Osteoblast (primary cell): ENCODE measurements at places on chromosomes 5 and 9. TPM values are rescaled to one million over a fixed set of nuclear protein-coding genes. Genes with fewer than 3 reads are reported as not detected.

The SHC3 gene
- under 0.01 and 0.36 TPM in 2 replicates for total RNA-seq

The C5orf58 gene
- not detected in 2 replicates for total RNA-seq

The GABRA6 gene
- total RNA-seq = not detected in 2 replicates

DNA sequence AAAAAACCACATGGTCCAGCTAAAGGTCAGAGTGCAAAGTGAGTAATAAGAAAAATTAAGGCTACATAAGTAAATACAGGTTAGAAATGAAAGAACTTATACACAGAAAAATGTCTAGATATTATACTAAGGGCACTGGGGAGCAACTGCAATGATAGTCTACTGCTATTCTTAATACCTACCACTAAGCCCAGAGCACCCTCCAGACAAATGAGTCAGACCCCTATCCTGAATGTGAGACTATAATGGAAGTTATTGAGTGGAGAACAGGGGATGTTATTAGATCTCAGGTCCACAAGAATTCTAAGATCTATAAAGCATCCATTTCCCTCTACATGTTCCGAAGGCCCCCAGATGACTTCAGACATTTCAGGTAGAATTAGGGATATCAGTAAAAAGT is 438.3 kb downstream of the PRELID2 start:
- H3K4me3 ChIP-seq = no peak overlapping the region
- H3K27me3 ChIP-seq = no peaks in the 10 kb centered on the region
- H3K36me3 ChIP-seq = no peaks in the 10 kb centered on the region
- DNase-seq = peak; percentile 14
- no peak overlapping the region for H3K27ac ChIP-seq

GRCh38 chr5:163489055-163489744 is 16.2 kb upstream of the MAT2B start:
- no peak overlapping the region for H3K4me3 ChIP-seq
- H3K36me3 ChIP-seq = peaks cover 7% of the 10 kb centered on the region
- H3K4me1 ChIP-seq = no peaks in the 10 kb centered on the region
- no peak for DNase-seq

GRCh38 chr5:56470007-56470406 is 236.9 kb upstream of the ANKRD55 start:
- no peak overlapping the region for H3K27ac ChIP-seq
- H3K4me3 ChIP-seq = no peak overlapping the region
- DNase-seq = no peak
- no peaks in the 10 kb centered on the region for H3K4me1 ChIP-seq
- H3K36me3 ChIP-seq = no peaks in the 10 kb centered on the region
- no peaks in the 10 kb centered on the region for H3K27me3 ChIP-seq

GRCh38 chr5:157827423-157827822 is 31.5 kb downstream of the CLINT1 start:
- DNase-seq = no peak
- H3K27ac ChIP-seq = no peak overlapping the region
- no peaks in the 10 kb centered on the region for H3K36me3 ChIP-seq
- no peak overlapping the region for H3K4me3 ChIP-seq

- no peak overlapping the region for H3K27ac ChIP-seq
- no peaks in the 10 kb centered on the region for H3K27me3 ChIP-seq
- H3K4me3 ChIP-seq = no peak overlapping the region
- DNase-seq = no peak
- H3K4me1 ChIP-seq = peaks cover 41% of the 10 kb centered on the region
These were observed 24.4 kb downstream of the EGR1 start for GRCh38 chr5:138489683-138490061.

DNA sequence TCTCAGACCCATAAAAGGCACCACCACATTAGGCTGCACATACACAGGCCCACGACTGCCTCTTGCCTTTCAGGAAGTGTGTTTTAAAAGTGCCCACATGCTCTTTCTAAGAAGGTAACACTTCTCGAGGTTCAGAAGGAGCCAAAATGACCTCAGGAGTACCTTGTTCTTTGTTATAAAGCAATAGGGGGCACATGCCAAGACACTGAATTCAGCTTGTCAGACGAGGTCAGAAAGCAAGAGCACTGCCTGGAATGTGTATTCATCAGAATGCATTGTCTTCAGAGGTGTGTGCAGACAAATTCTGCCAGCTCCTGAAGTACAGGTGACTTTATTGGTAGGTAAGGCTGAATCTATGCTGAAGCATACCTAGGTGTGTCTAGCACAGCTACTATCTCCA is 114.5 kb upstream of the IRX1 start:
- no peak for DNase-seq
- H3K27ac ChIP-seq = no peak overlapping the region
- no peaks in the 10 kb centered on the region for H3K36me3 ChIP-seq
- no peak overlapping the region for H3K4me3 ChIP-seq
- H3K4me1 ChIP-seq = no peaks in the 10 kb centered on the region

DNA sequence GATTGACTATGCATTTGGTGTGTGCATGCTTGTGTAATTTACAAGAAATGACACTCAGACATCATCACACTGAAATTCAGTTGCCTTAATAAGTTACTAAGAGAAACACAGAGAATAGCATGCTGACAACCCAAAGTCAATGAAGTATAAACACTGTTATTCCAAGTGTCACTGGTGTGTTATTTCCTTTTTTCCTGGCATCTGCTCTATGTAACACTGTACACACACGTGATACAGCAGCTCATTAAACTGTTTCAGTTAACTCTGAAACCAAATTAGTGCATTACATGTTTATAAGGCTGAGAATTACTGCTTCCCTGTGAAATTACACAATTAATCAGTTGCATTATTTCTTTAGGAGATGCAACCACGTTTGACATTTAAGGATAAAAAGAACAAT is 252.7 kb downstream of the EFNA5 start:
- no peak for DNase-seq
- no peak overlapping the region for H3K27ac ChIP-seq
- H3K4me1 ChIP-seq = no peaks in the 10 kb centered on the region
- H3K27me3 ChIP-seq = no peaks in the 10 kb centered on the region
- H3K36me3 ChIP-seq = no peaks in the 10 kb centered on the region

DNA sequence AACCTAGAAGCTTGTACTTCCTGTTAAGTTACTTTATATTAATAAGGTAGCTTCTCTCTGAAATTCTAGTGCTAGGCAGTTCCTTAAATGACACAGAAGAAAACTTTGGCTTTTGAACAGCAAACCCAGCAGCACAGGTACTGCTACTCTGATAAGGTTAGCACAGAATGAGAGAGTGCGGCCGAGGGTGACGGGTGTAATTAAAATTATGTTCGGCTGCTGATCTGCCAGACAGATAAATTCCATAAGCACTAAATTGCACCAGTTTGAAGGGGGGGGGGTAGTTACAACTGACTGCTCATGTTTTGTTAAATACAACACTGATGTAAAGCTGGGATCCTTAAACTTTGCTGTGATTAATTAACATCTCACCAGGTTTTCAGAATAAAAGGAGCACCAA is 475.1 kb downstream of the SPOCK1 start:
- DNase-seq = no peak
- no peak overlapping the region for H3K4me3 ChIP-seq
- H3K36me3 ChIP-seq = no peaks in the 10 kb centered on the region
- peaks cover 13% of the 10 kb centered on the region for H3K4me1 ChIP-seq
- no peaks in the 10 kb centered on the region for H3K27me3 ChIP-seq
